Activated naive CD4-positive, alpha-beta T cell treated with anti-CD3 and anti-CD28 coated beads, Interleukin-2, amount 50 U/mL, for 16 hours (primary cell): ENCODE measurements at places on chromosomes 12 and 14.
A peak's percentile ranks its signal among the peaks of the same experiment; 100 is the strongest.

- DNase-seq: no peak
These were observed 18.0 kb downstream of the SLC24A4 start for GRCh38 chr14:92340931-92341330.

GRCh38 chr14:62015243-62015642 lies 253.0 kb downstream of the SNAPC1 start:
- no peak for DNase-seq

DNA sequence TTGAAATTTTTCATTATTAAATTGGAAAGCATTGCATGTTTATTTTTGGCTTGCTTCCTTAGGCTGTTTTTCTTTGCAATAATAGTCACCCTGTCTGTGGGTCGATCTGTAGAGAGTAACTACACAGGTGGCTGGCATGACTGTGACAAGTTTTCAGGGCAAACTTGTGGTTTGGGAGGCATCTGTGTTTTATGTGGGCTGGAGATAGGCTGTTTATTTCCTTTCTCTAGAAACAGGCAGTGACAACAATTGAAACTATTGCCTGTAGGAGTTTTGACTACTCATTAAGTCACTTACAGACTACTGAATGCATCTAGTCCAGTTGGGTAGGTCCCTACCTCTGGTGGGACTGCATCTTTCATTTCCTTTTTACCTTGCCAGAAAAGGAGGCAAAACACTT lies 155.6 kb downstream of the DYRK2 start:
- peak; percentile 56 for DNase-seq

DNA sequence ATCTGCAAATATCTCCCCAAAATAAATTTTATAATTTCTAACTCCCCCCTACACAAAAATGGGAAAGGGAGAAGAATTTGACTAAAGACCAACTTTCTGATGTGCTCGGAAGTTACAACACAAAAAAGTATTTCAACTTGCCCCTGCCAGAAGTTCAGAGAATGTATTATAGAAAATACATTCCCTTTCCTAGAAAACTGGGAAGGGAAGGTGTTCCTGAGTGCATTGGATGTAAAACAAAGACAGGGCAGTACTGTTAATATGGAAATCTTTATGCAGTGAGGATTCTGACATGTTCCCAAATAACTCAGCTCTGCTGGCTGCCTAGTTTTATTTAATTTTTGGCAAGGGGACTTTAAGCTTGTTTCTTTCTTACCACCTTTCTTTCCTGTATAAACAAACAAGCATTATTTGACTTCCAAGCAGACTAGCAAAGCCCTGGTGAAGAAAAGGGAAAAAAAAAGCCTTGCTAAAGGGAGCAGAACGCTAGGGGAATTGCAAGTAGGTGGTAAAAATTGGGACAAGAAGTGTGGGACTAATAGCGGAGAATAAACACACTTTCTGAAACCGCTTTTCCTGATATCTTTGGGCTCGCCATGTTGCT lies 124.1 kb downstream of the STXBP6 start:
- no peak for DNase-seq

DNA sequence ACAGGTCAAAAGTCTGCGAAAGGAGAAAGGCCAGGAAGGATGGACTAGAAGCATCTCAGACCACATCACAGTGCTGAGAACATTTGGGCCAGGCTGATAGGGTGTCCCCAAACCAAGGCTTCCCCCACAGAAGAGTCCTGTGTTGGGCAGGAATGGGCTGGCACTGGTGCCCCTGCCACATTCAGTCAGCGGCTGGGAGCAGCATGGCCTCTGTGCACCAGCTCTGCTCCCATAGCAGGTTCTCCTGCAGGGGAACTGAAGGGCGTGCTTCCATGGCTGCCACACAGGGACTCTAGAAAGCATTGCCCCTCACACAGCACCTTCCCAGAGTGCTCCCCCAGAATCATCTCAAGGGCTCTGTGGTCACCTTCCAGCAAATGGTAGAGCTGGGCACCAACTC lies 17.5 kb downstream of the EVL start:
- no peak for DNase-seq

DNA sequence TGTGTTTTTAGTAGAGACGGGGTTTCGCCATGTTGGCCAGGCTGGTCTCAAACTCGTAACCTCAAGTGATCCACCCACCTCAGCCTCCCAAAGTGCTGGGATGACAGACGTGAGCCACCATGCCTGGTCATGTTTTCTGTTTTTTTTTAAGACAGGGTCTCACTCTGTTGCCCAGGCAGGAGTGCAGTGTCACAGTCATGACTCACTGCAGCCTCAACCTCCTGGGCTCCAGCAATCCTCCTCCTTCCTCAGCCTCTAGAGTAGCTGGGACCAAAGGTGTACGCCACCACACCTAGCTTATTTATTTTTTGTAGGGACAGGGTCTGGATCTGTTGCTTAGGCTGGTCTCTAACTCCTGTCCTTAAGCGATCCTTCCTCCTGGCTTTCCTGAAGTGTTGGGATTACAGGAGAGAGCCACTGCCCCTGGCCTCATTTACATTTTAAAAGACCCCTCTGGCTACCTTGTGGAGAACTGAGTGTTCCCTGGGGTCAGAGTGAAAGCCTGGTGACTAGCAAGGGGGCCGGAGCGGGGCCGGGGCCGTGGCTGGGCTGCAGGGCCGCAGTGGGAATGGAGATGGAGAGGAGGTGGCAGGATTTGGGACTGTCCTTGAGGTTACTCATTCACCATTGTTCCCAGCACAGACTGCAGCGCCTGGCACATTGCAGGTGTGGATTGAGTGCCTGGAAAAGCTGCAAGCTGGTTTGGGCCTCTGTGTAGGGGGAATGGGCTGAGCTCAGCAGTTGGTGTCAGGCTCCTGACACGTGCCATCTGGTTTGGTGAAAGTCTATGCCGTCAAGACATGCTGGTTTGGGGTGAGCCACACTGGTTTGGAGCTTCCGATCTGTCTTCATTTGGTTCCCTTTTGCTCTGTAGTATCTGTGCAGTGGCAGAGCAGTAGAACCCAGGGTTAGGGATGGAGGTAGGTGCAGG lies 18.1 kb downstream of the KMT5A start:
- no peak for DNase-seq

GRCh38 chr12:120110550-120111501 lies 5.7 kb downstream of the RAB35 start:
- peak; percentile 36 for DNase-seq

DNA sequence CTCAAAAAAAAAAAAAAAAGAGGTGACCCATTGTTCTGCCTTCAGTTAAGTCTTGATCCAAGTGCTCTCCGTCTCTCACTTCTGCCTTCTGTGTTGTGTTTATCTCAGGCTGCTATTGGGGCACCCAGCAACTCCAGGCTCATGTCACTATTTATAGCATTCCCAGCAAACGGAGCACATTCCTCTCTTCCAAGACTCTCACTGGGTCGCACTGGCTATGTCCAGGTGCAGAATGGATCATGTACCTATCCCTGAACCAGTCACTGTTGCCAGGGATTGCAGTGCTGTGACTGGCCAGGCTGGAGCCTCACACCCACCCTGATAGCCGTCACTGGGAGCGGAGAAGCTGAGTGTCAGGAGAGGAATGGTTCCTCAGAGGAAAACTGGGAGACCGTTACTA lies 31.2 kb downstream of the RHOF start:
- no peak for DNase-seq

- DNase-seq: no peak
These were observed 410.3 kb upstream of the LMO3 start for GRCh38 chr12:17016116-17016864.

GRCh38 chr12:38350342-38351174 lies 34.0 kb downstream of the ALG10B start:
- no peak for DNase-seq

DNA sequence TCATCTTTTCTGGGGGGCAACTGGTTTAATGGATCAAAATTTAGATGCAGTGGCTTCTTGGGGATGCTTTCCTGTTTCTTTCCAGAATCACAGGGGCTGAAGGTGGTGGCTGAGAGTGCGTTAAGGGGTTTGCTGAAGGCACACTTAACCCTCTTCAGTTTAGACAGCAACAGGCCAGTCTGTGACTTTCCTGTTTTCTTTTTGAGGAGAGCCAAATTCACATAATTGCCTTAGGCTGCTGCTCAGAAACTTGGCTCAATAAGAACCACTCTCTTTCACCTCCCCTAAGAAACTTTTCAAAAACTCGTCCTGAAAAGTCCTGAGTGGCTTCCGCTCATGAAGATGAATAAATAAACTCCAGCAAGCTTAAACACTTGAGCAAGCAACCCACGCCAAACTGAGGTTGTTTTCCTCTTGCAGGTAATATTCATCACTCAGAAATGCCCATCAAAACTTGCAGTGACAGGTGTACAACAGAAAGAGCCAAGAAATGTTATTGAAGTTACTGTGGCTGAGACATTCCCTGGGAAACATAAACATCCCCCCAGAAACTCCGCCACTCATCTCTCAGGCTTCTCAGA lies 510.4 kb downstream of the TMEM132D start:
- no peak for DNase-seq

- DNase-seq: no peak
These were observed 73.4 kb downstream of the GAS2L3 start for GRCh38 chr12:100646896-100647295.

GRCh38 chr12:27261866-27262265 lies 17.8 kb downstream of the STK38L start:
- no peak for DNase-seq

DNA sequence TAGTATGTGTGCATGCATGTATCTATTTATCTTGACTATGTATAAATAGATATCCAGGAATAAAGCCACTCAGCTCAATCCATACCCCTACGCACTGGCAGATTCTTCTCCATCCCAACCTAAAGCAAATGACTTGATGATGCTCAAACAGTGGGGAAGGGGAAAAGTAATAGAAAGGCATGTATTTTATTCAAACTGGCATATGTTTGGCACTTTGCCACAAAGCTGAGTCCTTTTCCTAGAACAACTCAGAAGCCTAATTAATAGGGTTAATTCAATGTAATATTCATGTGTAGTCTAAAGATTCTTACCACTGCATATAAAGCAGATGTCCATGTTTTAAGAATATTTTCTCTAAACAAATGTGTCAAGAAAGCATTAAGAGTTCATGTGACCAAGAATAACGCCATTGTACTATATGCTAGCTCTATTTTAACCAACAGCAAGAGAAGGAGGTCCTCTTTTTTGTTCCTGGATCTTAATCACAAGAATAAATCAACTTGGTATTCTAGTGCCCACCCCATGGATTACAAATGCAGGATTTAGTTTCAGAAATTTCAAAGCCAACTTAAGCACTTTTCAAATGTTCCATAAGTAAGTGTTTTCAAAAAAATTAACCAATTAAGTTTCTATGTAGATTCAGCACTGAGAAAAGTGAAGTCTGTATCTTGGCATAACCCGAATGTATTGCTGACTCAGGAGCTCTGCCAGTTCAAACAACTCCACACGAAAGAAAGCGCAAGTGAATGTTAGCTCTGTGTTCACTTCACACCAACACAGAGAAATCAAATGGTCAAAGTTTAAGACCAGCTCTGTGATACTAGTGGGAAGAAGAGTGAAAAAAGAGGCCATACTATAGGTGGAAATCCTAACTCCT lies 233.6 kb downstream of the MED13L start:
- no peak for DNase-seq
